ENCODE measurements at places on chromosomes 16 and 17.

- H3K4me1 ChIP-seq, result peaks cover 29% of the 10 kb centered on the region
- H3K27ac ChIP-seq, result peak overlapping the region; percentile 90
- H3K27me3 ChIP-seq, result no peaks in the 10 kb centered on the region
- H3K36me3 ChIP-seq, result no peaks in the 10 kb centered on the region
Measured at GRCh38 chr16:397736-398332, 835 bp downstream of the NME4 start.

GRCh38 chr17:14918540-14918939 is 346.6 kb downstream of the PMP22 start:
- no peak for DNase-seq
- H3K4me3 ChIP-seq, result no peak overlapping the region
- H3K4me1 ChIP-seq, result no peaks in the 10 kb centered on the region
- no peak overlapping the region for H3K27ac ChIP-seq

GRCh38 chr17:72182371-72182873 is 61.6 kb downstream of the SOX9 start:
- no peak overlapping the region for H3K27ac ChIP-seq
- DNase-seq, result no peak
- H3K36me3 ChIP-seq, result no peaks in the 10 kb centered on the region
- no peaks in the 10 kb centered on the region for H3K4me1 ChIP-seq
- peaks cover 7% of the 10 kb centered on the region for H3K27me3 ChIP-seq
- no peak overlapping the region for H3K4me3 ChIP-seq

- no peak overlapping the region for H3K4me3 ChIP-seq
- DNase-seq, result no peak
- no peaks in the 10 kb centered on the region for H3K27me3 ChIP-seq
- no peak overlapping the region for H3K27ac ChIP-seq
- no peaks in the 10 kb centered on the region for H3K36me3 ChIP-seq
Measured at GRCh38 chr17:7832431-7832830, 1.6 kb upstream of the KDM6B start.

Data from heart right ventricle (tissue), 16 donors.